ENCODE measurements at places on chromosomes 5 and 9.

DNA sequence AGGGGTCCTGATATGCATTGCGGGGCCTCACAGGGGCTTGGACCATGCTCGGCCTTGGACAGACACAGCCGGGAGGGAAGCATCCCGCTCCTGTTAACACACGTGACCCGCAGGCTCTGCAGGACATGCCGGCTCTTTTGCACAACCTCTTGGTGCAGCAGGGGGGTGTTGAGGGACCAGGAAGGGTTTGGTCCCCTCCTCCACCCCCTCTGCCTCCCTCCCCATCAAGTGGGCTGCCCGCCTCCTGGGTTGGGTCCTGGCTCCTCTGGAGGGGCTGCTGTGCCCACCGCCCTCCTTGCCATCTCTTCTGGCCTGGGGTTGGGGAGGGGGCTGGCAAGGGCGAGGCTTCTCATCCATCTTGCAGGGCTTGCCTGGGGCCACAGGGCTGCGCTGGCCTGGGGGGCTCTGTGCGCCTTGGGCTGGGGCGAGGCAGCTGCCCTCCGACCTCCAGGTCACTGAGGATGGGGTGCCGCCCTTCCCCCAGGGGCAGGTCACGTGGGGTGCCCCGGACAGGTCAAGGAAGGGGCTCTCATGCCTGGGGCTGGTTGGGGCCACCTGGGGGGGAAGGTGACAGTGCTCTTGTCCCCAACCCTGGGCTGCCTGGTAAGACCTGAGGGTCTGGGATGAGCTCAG lies 16.8 kb upstream of the SLC9A3 start:
- DNase-seq: no peak

- no peak for DNase-seq
Observed at GRCh38 chr5:58635416-58635815, 52.5 kb downstream of the RAB3C start.

DNA sequence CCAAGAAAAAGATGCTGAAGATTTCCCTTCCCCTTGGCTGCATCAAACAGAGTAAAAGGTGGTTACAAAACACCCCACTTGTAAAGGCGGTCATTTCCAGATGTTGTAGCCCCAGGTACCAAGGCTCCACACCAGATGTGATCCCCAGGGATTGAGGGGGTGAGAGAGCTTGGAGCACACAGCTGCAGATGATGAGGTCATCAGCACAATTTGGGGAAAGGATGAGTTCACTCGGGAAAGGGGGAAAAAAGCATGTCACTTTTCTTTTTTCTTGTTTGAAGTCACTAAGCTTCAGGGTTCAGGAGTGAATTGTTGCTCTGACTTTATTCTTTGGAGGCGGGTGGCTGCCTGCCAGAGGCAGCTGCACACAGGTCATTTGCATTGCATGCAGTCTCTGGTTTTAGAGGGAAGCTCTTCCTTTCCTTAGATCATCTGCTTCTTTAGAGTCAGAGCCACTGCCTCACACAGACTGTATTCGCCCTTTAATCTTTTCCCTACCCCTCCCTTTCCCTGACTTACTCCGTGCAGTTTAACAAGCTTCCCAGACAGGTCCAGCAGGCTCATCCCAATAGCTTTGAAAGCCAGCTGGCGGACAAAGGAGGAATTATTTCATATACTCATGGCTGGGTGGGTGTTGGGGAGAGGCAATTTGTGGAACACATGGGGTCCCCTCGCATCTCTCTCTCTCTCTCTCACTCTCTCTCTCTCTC lies 409.3 kb upstream of the SLC24A2 start:
- no peak for DNase-seq

GRCh38 chr5:118146824-118147223 lies 841.5 kb downstream of the DTWD2 start:
- DNase-seq: no peak

- no peak for DNase-seq
Observed at GRCh38 chr5:14251733-14252132, 108.6 kb downstream of the TRIO start.

DNA sequence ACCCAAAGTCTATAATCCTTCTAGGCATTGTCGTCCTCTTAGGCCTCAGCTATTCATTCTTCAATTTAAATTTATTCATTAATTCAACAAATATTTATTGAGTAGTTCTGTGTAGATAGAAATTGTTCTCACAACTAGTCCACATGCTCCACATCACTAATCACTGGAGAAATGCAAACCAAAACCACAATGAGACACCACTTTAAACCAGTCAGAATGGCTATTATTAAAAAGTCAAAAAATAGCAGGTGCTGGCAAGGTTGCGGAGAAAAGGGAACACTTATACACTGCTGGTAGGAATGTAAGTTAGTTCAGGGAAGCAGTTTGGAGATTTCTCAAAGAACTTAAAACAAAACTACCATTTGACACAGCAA lies 51.1 kb upstream of the TNFSF15 start:
- DNase-seq: no peak

- DNase-seq: no peak
Observed at GRCh38 chr9:130240410-130241197, 25.0 kb upstream of the HMCN2 start.

GRCh38 chr5:133546500-133546899 lies 65.8 kb downstream of the FSTL4 start:
- no peak for DNase-seq

GRCh38 chr9:120741191-120741590 lies 26.9 kb upstream of the MEGF9 start:
- no peak for DNase-seq

- no peak for DNase-seq
Observed at GRCh38 chr5:123937230-123937629, 425.3 kb downstream of the CSNK1G3 start.

GRCh38 chr5:6718161-6718681 lies 5.0 kb downstream of the TENT4A start:
- DNase-seq: no peak

GRCh38 chr5:174325431-174325830 lies 279.9 kb downstream of the NSG2 start:
- no peak for DNase-seq

DNA sequence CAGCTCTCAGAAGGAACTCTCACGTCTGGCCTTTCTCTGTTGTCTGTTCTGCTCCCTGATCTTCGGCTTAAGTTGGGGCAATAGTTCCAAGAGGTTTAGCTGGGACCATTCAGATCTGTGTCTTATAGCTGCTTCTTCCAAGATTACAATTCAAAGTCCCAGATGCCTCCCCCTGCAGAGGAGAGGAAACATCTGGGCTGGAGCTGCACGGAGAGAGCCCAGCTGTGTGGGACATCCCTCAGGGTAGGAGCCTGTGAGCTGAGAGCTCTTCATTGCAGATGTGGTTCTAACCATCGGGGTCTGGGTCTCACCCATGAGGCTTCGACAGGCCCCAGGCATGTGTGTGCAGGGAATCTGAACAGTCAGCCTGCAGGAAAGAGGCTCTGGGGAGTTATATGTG lies 9.0 kb upstream of the PHF19 start:
- DNase-seq: no peak

GRCh38 chr9:114296338-114296737 lies 26.6 kb upstream of the ORM1 start:
- DNase-seq: no peak

DNA sequence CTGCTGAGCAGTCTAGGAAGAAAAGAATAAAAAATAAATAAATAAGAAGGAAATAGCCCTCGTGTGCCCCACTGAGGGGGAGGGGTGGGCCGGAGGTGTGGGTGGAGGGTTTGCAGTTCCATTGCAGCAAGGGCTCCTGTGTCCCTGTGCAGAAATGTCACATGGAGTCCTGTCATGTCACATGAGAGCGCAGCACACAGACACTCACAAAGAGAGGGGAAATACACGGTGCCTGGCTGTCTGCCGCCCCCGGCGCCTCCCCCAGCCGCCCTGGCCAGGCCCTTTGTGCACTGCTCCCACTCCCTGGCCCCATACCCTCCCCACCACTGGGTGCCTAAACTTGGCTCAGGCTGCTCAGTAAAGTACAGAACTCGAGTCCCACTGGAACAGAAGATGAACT lies 55.6 kb upstream of the SPTLC1 start:
- DNase-seq: no peak

- no peak for DNase-seq
Observed at GRCh38 chr9:81902196-81902595, 26.0 kb upstream of the SPATA31D4 start.

GRCh38 chr9:89149726-89150125 lies 28.9 kb downstream of the SHC3 start:
- DNase-seq: no peak

- no peak for DNase-seq
Observed at GRCh38 chr9:102779356-102779755, 215.8 kb upstream of the CYLC2 start.

GRCh38 chr5:67426961-67427849 lies 230.6 kb upstream of the CD180 start:
- peak; percentile 86 for DNase-seq

DNA sequence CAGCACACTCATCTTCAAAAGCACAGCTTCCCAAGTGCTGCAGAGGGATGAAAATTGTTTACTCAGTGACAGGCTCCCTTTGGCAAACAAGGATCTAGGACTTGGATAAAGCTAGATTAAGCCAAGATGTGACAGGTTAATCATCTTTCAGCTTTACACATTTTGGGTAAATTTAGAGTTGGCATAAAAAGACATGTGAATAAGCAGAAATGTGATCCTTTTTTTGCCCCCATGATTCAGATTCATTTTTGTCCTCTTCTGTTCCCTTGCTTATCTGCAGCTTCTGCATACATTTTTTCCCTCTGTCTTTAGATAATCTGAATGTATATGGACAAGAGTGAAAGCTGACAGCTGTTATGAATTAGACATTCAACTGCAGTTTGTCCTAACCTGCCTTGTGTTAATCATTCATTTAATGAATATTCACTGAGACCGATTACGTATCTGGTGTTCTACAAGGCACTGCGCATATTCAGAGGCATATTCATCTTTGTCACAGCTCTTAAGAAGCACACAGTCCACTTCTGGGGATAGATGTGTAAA lies 19.6 kb downstream of the ADAMTSL1 start:
- peak; percentile 43 for DNase-seq

DNA sequence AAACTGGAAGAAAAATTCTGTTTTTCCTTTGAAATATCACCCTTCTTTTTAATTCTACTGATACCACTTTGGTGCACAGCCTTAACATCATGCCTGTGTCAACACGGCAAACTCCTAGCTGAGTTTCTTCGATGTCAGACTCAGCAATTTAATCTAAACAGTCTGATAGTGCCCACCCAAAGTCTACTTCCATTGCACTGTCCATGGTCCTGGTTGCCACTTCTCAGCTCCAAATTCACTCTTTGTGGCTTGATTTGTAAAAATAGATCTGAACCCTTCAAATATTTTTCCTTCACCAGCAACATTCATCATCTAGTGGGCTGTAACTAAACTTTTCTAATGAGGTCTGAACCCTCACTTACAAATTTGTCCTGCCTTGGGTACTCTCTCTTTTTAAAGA lies 107.8 kb downstream of the NUDT12 start:
- DNase-seq: no peak

GRCh38 chr5:34841816-34842215 lies 2.9 kb downstream of the TTC23L start:
- no peak for DNase-seq

- no peak for DNase-seq
Observed at GRCh38 chr5:83337453-83338035, 134.0 kb upstream of the VCAN start.

DNA sequence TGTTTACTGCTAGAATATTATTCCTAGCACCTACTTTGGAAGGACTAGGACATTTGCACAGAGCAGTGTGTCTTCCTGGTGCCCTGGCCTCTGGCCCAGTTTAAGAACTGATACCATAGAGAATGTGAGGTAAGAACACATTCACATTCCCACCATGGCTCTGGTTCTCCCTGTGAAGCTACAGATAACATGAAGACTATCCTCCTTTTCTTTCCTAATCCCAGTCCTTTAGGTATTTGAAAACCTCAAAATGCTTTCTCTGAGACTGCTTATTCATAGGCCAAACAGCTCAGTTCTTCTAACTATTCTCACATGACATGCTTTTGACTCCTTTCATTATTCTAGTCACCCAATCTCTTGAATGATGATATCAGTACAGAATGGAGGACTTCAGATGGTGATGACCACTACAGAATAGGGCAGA lies 11.9 kb downstream of the FAM219A start:
- DNase-seq: no peak

- no peak for DNase-seq
Observed at GRCh38 chr9:100219347-100219746, 120.3 kb downstream of the INVS start.

GRCh38 chr9:122206118-122207046 lies 22.4 kb downstream of the LHX6 start:
- DNase-seq: no peak

DNA sequence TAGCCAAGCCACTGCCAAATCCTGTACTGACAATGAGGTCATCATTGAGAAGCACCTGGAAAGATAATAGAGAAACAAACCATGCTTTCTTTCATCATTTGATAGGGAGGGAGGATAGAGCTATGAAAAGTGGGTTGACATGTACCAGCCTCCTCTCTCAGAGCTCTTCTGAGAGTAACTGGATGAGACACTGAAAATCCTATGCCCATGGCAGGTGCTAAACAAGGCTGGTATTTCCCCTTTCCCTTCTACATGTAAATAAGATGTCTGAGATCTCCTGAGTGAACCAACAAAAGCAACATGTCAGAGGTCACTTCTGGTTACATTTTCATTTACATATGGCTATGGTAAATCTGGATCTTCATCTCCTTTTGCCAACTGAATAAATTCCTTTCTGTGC lies 45.3 kb upstream of the TRAF1 start:
- DNase-seq: no peak

DNA sequence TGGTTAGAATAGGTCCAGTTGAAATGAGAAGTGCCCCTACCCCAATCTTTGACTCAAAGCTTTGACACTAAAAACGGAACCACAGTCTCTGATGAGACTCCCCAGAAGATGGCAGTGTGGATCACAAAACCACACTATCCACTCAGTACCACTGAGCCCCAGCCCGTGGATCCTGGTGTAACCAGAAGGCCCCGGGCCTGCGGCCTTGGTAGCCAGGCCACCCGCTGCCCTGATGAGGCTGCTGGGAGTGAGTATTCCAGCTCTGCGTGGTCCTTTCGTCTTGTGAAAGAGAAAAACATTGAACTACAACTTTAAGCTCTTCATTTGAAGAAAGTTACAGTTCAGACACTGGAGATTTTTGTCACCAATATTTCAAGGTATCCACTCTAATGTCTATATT lies 42.2 kb upstream of the FBP1 start:
- no peak for DNase-seq

DNA sequence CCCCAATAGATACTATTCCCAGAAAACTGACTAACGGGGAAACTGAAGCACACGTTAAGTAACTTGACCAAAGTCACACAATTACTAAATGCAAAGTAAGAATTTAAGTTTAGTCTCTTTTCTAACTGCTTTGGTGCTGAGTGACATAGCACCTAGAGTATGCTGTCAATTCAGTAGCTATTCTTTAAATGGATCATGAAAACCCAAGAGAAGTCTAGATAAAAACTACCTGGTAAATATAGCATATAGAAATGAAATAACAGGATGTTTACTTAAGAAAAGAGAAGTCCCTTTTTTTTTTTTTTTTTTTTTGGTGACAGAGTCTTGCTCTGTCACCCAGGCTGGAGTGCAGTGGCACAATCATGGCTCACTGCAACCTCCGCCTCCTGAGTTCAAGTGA lies 129.2 kb downstream of the PDE4D start:
- DNase-seq: no peak

DNA sequence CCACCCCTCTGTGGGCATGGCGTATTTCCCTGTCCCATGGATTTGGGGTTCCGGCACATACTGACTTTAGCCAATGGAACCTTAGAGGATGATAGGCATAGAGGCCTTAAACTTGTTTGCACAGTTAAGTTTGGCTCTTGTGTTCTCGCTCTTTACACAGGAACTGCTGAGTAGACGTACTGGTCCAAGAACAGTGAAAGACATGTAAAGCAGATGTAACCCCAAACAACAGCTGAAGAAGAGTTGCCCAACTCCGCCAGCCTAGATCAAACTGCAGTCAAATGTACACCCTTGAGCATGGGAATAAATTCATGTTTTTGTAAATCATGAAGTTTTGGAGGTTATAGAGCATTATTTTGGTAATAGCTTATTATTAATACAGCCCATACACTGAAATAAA lies 260.0 kb upstream of the NREP start:
- no peak for DNase-seq
